ENCODE measurements at places on chromosomes 12 and 14.
A peak's percentile ranks its signal among the peaks of the same experiment; 100 is the strongest.

GRCh38 chr14:101945171-101945570, 19.2 kb upstream of the DYNC1H1 start:
- no peak for DNase-seq

- no peak for DNase-seq
Measured at GRCh38 chr14:64639340-64639821, 64.8 kb upstream of the PLEKHG3 start.

GRCh38 chr12:125552295-125552694, 487.1 kb downstream of the AACS start:
- no peak for DNase-seq

DNA sequence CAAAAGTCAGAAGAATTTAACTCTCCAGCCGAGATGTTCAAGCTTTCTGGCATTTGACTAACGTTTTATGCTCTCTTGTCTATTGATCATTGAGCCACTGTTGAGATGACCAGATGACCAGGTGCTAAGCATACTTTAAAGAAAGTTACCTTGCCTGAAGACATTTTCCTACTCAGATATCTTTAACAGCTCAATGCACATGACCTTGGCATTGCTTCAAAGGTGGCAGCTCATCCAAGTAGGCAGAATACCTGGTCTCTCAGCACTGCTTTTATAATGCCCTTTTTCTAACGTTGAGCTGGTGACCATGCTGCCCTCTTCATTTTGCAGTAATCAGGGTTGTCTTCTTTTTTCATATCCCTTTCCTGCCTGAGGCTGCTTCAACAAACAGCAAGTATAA, 358.1 kb downstream of the RAD51B start:
- DNase-seq, result no peak

- no peak for DNase-seq
Measured at GRCh38 chr12:7346551-7347225, 42.8 kb downstream of the ACSM4 start.

DNA sequence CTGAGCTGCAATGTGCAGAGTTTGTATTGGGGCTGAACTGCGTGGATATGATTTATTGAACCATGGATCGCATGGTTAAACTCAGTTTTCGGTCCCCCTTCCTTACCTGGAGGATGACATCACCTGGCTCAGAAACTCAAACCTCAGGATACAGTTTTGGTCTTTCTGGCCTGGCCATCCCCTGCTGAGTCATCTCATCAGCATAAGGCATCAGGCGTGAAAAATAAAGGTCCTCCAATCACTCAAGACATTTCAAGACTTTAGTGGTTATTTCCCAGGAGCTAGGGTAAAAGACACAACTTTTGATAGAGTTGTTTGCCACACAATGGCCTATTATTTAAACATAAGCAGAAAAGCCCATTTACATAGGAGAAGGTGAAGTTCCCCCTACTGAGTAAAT, 631.1 kb upstream of the TMEM132C start:
- DNase-seq, result no peak

DNA sequence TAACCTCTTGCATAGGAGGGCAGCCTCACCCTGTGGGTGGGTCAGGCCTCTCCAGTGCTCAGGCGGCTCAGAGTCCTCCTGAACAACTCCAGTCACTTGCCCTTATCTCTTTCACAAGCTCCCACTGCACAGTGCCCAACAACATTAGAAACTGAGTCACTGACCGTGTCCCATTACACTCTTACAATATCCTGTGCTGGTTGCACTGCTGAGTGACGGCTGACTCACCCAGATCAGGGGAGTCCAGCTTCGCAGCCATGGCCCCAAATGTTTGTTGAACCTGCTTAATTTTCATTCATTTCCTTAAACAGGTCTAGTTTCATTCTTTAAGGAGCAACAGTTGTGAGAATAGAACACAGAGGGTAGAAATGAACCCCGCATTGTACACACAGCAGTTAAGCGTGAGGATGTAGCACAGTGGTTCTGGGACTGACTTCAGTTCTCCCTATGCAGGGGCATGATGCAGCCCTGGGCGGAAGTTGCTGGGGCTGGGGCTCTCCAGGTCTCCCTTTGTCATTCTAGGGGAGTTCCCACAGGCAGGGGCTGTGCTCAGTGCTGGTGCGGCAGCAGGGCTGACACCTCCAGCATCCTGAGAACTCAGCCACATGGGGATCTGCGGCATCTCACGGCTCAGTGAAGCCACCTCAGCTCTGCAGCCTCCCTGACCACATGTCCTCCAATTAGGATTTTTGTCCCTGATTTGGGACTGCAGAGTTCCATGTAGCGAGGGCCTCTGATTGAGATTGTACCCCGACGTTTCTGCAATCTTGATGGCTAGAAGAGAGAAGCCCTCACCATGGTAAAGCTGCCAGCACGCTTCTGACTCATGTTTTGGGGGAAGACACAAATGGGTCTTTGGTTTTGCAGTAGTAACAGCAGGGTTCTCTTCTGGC, 16.1 kb downstream of the GPR68 start:
- DNase-seq, result no peak

DNA sequence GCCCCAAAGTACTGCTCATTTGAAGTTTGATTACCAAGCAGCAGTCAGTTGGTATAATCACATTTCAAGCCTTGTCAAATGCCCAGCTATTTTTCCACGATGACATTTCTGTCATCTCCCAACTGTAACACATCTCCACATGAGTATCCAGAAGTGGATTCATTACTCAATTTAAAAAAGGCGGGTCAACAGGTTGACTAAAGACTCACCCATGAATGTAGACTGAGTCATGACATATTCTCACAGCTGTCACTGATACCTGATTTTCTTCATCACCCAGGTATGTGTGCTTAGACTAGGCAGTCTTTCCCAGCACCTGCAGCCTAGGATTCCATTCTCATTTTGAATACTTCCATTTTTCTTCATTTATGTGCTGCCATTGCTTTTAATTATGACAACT, 75.1 kb upstream of the DBX2 start:
- no peak for DNase-seq

- peak; percentile 65 for DNase-seq
Measured at GRCh38 chr14:76918256-76918781, 92.1 kb downstream of the LRRC74A start.

- no peak for DNase-seq
Measured at GRCh38 chr12:106715582-106715981, 58.9 kb upstream of the RIC8B start.

- peak; percentile 40 for DNase-seq
Measured at GRCh38 chr12:82359115-82359478, 768 bp downstream of the METTL25 start.

DNA sequence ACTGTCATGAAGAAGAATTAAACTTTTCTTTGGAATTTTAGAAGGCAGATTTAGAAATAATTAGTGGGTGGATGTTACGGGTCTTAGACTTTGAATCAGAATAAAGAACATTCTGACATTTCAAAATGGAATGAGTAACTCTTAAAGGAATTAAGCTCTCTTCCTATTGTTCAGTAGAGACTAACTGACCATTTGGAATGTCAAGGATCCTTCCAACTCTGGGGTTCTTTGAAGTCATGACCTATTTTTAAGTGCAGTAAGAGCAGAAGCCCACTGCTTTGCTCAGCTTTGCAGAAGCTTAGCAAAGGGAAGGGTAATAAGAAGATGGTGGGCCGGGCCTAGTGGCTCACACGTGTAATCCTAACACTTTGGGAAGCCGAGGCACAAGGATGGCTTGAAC, 4.0 kb downstream of the CHURC1 start:
- no peak for DNase-seq

DNA sequence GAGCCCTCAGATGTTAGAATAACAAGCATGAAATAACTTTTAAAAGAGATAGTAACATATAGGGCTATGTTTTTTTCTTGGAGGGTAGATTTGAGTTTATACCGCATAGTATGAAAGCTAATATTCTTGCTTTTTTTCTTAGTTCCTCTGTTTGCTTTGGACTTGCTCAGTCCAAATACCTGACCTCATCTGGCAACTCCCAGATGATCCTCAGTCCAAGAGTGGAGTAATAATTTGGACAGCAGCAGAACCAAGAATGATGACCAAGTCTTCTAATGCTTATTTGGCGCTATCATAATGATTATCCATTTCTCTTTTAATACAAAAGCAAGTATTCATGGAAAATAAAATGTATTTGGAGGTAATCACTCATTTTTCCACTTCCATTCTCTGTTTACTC, 45.6 kb downstream of the GUCY2C start:
- DNase-seq, result no peak

DNA sequence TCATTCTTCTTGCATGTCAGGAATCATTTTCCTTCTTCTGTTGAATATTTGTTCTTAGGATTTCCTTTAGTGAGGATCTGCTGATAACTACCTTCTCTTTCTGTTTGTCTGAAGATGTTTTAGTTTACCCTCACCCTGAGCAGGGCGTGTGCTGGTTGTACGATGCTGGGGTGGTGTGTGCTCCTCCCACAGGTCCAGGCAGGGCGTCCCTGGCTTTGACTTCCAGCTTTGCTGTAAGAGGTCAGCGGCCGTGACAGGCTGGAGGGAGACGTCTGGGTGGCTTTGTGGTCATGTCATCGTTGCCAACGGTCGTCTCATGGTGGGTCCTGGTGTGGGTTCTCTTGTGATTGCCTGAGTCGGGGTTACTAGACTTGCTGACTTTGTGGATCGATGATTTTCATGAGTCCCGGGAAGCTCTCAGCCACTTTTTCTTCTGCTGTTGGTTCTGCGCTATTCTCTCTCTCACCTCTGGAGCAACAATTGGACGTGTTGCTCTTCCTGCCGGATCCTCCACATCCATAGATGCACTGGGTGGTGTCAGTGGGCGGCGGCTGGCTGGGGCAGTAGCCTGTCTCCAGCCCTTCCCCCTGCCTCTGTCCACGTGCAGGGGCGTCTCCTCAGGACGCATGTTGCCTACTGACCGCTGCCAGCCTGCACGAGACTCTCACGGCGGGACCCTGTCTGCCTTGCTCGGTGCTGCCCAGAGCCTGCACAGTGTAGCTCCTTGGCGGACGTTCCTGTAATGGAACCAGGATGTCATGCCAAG, 8.4 kb downstream of the PACS2 start:
- DNase-seq, result no peak

GRCh38 chr12:54371328-54372112, 7.2 kb upstream of the GPR84 start:
- DNase-seq, result no peak

- DNase-seq, result no peak
Measured at GRCh38 chr14:99321955-99322730, 50.1 kb upstream of the BCL11B start.

DNA sequence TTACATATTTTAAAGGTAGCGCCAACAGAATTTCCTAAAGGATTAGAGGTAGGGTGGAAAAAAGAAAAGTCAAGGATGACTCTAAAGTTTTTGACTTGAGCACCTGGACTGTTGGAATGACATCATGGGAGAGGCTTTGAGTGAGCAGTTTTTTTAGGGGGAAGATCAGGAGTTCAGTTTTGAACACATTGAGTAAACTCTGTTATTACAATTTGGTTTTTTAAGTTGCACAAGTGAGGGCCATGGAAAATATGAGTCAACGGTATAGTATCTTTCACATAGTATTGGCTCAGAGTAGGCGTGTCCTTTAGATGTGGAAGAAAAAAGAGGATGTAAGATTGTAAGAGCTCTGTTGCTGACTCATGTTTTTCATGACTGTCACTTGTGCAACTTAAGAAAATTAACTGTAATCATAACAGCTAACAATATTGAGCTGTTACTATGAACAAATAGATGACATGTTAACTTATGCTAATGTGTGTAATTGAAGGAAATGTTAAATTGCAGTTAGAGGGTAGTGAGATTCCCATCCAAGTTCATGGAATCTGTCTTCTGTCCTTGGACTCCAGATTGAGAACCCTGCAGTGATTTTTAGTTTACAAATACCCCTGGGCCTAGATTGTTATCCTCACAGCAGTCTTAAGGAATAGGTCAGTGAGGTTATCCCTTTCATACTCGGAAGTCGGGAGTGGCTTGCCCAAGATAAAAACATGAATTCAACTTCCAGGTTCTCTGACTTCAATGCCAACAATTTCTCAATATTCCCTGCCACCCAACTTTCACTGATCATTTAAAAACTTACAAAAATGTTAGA, 48.2 kb upstream of the ATP2B1 start:
- DNase-seq, result no peak

DNA sequence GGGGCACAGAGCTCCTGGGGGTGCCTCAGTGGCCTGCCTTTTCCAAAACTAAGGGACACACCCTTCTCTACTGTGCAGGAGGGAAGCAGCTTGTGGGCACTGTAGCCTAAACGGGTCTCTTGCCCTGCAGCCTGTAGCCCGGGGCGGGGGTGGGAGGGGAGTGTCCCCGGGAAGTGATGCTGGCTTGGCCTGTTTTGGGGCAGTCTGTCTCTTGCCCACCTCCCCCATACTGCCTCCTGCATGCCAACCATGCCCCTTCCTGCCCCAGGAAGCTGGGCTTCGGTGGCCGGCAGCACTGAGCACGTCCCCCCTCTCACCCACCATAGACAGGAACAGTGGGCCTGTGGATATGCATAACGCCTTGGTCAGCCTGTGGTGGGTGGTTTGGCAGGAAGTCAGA, 43.4 kb downstream of the PRIMA1 start:
- DNase-seq, result no peak

DNA sequence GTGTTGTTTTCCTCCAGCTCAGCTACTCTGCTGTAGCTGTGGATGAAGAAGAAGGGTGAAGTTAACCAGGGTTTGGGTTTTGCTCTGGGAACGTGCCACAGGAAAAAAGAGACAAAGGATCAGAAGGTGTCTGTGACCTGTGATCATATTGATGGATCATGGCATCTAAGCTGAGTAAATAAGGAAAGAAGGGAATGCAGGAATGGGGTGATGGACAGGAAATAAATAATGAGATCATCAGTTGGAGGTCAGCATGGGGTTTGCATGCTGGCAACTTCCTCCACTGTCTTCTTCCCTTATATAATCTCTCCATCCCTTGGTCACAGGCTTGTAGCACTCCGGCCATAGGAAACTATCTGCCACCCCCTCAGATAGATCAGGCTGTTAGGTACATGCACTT, 430.3 kb upstream of the PDE3A start:
- DNase-seq, result no peak

DNA sequence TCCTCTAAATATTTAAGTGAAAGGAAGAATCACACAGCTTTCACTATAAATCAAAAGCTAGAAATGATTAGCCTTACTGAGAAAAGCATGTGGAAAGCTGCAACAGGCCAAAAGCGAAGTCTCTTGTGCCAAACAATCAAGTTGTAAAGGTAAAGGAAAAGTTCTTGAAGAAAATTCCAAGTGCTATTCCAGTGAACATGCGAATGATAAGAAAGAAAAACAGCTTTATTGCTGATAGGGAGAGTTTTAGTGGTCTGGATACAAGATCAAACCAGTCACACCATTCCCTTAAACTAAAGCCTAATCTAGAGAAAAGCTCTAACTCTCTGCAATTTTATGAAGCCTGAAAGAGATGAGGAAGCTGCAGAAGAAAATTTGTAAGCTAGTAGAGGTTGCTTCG, 190.9 kb downstream of the BTG1 start:
- no peak for DNase-seq

GRCh38 chr12:116454950-116455447, 104.2 kb upstream of the MAP1LC3B2 start:
- DNase-seq, result peak; percentile 27

GRCh38 chr12:14775636-14775980, 27.7 kb downstream of the WBP11 start:
- no peak for DNase-seq

- no peak for DNase-seq
Measured at GRCh38 chr12:32661706-32662105, 17.4 kb upstream of the DNM1L start.

GRCh38 chr12:29673346-29673745, 110.4 kb downstream of the TMTC1 start:
- no peak for DNase-seq

All from cerebellar cortex (tissue), 1 donor.